Activated naive CD4-positive, alpha-beta T cell treated with anti-CD3 and anti-CD28 coated beads, Interleukin-2, amount 10 ng/mL, durations not matched to agents 7 days and 5 days (primary cell): ENCODE measurements at places on chromosomes 13 and 19.

- DNase-seq, result no peak
Observed at GRCh38 chr13:91313581-91313980, 33.9 kb upstream of the MIR17HG start.

- DNase-seq, result peak; percentile 86
Observed at GRCh38 chr19:42176990-42177685, 40.3 kb downstream of the DEDD2 start.

GRCh38 chr19:29819986-29820385 lies 8.2 kb downstream of the CCNE1 start:
- DNase-seq, result no peak

- no peak for DNase-seq
Observed at GRCh38 chr19:10898633-10899032, 27.3 kb downstream of the CARM1 start.
